ENCODE measurements at places on chromosomes 2 and 18.

- no peak for DNase-seq
These were observed 10.9 kb upstream of the HOXD1 start for GRCh38 chr2:176177580-176178037.

DNA sequence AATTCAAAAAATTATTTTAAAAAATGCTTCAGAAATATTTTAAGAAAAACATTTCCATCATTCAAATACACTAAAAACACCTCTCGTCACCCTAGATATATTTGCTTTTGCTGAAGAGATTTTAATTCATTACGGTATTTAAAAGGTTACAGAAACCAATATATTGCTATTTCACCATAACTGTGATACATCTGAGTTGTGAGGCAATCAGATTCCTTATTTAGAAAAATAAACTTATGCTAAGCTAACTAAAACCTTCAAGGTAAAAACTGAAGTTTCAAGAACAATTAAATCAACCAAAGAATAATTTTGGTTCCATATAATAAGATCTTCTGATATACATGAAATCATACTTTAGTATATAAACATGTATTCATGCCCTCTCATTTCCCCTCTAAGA, 32.8 kb downstream of the PELI1 start:
- no peak for DNase-seq

GRCh38 chr2:234805836-234806235, 146.0 kb upstream of the SH3BP4 start:
- no peak for DNase-seq

DNA sequence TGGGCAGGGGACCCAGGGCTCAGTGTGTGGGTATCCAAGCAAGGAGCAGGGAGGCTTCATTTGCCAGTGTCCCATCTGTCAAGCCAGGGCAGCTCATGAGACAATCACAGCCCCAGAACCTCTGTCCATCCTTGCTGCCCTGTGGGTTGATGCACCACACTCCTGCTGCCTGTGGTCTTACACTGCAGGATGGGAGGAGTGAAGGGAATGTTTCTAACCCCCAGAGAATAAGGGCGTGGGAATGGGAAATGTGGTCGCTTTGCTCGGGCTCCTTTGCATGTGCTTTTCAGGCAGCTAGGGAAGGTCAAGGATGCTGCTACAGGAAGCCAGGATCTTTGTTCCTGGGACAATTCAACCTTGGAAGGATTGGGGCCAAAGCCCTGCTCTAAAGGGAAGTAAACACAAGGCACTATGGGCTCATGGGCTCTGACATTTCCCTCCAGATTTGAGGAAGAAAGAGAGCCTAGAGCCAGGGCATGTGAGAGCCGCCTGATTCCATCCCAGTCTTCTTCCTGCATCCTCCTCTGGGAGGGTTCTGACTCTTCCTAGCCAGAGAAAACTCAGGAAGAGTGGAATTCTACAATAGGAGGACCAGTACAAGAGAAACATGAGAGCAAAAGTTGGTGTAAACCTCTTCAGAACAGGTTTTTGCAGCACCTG, 18.8 kb upstream of the MAP3K20 start:
- DNase-seq = no peak

DNA sequence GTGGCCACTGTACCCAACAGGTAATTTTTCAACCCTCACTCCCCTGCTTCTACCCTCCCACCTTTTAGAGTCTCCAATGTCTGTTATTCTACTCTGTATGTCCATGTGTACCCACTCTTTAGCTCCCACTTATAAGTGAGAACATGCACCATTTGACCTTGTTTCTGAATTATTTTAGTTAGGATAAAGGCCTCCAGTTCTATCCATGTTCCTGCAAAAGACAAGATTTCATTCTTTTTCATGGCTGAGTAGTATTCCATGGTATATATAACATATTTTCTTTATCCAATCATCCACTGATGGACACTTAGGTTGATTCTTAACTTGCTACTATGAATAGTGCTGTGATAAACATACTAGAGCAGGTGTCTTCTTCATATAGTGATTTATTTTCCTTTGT, 9.1 kb downstream of the PECR start:
- DNase-seq = no peak

DNA sequence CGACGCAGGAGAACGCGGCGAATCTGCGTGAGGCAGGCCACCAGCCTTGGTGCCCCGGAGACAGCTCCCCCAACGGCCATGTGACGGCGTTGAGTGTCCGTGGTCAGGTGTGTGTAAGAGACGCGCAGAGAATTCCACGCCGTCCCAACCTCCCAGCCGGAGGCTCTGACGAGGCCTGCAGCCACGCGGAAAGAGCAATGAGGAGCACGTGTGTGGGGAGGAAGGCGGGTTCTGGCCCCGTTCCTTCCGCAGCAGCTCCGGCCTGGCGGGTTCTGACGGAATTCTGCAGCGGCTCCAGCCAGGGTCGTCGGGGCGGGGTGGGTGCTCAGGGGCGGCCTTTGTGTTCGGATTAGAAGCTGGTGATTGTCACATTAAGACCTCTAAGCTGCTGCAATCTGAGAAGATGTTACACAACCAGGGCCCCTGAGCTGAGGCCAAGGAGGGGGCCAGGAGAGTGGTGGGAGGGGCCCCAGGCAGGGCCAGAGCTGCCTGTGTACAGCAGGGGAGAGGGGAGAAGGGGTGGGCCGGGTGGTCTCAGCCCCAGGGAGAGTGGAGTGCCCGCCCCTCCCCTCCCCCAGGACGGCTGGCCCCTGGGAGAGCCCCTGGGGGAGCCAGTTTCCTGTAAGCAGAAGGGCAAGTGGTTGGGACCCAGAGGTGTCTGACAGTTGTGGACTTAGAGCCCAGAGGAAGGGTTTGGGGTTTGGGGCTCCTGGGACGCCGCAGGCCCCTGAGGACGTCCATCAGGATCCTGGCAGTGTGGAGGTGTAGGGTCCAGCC, 5.1 kb upstream of the GAL3ST2 start:
- no peak for DNase-seq

DNA sequence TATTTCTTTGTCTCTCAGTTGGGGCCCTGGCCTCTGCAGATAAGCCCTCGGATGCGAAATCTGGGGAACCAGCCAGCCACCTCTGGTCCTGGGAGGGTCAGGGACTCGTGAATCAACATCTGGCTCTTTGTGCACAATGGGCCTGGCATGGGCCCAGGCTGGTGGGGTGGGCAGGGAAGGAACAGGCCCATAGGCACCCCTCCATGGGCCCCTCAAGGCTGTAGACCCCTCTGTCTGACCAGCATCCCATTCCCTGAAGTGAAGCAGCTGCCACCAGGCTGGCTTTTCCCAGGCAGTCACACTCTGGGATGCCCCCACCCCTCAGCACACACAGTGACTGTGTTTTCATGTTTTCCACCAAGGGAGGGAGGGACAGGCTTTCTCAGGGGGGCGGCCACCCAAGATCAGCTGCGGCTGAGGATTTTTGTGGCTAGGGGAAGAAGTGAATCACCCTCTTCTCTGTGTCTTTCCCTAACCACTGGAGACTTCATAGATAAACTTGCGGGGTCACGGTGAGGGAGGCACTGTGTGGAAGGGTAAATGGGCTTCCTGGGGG, 166.0 kb downstream of the AGAP1 start:
- DNase-seq = no peak

DNA sequence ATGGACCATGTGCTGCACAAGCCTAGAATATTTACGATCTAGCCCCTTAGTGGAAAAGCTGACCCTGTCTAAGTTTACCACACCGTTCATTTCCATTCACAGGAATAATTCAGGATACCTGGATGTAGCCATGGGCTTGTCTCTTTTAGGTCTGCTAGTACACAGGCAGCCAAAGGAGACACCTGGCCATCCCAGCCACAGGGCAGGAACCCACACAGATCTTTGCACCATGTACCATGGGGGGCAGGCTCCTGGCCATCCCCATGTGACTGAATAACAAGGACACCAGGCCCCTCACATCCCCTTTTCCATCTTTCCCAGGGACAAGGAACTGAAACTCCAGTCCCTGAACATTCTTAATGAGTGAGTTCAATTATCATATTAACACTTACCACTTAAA, 467.3 kb upstream of the MYT1L start:
- DNase-seq = no peak

DNA sequence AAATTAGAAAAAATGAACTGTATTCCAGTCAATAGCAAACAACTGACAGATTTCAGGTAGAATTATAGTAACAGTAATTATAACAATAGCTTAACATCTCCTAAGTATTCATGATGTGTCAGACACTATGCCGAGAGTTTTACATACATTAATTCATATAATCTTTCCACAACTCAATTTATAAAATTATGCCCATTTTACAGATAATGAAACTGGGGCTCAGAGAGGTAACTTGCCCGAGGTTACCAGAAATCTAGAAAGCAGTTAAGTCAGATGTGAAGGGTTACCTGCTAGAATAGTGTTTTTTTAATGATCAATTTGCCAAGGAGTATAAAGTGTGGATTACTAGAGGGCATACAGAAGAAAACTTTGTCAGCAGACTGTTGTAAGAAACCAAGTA, 12.2 kb downstream of the NBAS start:
- no peak for DNase-seq

DNA sequence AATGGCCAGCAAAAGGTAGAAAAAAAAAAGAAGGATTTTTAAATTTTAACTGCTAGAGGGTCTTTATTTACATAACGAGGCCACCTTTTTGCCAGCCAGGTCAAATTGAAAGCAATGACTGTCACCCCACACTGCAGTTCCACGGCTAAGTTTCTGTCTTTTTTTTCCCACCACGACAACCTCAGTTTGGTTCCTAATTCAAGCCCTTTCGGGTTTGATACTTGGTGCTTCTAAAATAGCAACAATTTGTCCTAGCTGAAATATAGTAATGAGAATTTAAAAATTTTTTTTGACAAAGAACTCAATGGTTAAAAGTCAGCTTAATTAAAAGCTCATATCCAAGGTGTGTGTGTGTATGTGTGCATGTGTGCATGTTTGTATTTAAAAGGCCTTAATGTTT, 16.4 kb upstream of the NMS start:
- no peak for DNase-seq

GRCh38 chr2:236825989-236826510, 256.4 kb downstream of the ACKR3 start:
- no peak for DNase-seq

DNA sequence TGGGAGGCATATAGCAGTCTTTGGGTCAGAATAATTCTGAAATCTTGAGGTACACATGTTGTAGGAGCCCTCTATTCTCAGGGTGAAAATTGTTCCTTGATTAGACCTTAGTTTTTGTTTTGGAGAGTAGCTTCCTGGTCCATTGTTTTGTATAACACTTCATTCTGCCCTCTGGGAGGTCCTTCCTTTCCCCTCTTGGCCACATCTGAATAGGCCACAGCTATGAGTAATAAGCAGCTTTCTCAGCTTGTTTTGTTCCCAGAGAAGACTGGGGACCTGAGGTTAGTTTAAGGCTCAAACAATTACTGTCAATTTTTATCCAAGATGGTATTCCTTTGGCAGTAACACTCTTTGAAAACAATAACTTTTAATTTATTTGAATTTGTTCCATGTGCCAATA, 72.6 kb upstream of the NOL4 start:
- DNase-seq = no peak

DNA sequence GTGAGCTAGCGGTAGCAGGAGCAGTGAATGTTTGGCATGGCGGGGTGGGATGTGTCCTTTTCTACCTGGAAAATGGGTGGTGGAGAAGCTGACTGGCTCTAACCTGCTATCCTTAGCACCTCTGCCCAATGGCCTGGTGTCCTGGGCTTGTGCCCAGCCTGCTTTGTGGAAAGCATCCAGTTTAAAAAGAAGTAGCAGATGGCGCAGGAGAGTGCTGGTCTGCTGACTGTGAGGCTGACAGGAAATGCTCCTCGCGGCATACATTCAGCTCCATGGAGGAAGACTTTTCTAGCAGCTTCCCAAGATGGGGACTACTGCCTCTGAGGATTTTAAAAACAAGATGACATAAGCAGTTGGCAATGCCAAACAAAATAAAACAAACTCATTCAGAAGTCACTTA, 56.2 kb upstream of the LYPD6B start:
- no peak for DNase-seq

DNA sequence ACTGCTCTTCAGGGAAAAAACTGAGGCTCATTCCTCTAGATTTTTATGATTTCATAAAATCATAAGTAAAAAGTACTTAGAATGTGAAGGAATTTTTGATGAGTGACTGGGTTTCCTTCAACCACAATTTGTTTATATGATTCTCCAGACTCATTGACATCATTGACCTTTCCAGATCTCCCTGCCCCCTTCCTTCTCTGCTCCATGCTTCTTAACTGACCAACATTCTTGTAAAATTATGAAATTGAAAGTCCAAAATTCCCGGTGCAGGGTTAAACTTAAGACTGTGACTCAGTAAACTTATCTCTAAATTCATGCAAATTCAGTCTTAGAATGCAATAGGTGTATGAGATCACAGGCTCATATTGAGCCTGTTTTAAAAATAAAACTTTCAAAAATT, 648.9 kb downstream of the TDRD15 start:
- DNase-seq = no peak

DNA sequence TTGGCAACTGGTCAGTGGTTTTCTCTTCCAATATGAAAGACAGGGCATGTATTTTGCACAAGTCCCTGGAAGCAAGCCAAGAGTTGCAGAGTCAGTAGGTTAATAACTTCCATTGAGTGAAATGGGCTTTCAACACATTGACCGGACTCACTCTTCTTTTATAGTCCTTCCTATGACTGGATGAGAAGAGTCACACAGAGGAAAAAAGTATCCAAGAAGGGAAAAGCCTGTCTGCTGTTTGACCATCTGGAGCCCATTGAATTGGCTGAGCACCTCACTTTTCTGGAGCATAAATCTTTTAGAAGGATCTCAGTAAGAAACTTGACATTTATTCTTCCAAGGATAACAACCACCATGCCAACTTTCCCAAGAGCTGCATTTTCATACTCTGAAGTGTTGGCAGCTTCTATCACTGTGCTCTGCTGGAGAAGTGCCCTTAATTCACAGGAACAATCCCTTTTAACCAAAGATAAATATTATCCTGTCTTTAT, 45.4 kb downstream of the RASGRP3 start:
- DNase-seq = no peak

- DNase-seq = no peak
These were observed 29.2 kb upstream of the HNRNPLL start for GRCh38 chr2:38631976-38632375.

DNA sequence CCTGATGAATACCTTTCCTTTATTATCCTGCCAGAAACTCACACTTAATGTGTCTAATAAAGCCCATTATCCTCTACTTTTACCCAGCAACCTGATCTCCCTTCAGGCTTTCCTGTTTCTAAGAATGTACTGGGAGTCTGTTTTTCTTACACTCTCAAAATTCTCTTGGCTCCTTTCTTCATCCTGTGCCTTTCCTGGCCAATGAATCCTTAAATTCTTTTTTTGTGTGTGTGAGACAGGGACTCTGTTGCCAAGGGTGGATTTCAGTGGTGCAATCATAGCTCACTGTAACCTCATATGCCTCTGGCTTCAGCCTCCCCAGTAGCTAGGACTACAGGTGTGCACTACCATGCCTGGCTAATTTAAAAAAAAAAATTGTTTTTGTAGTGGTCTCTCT, 72.7 kb downstream of the MAP2 start:
- no peak for DNase-seq

DNA sequence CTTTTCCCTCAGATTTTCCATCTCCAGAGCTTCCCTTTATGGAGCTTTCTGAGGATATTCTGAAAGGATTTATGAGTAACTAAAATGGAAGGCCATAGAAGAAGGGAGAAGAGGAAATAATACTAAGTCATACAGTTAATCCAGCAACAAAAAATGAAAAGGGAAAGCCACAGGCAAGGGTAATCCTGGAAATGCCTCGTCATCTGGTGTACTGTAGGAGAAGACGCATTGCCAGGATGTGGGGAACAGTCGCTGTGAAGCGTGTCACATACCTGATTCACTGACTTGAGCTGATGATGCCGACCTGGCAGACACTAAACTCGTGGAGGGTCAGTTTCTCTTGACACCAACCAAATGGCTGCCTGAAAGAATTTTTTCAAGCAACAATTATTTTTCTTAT, 34.7 kb upstream of the ALPP start:
- DNase-seq = no peak

- no peak for DNase-seq
These were observed 91.1 kb upstream of the MYO3B start for GRCh38 chr2:170086751-170087412.
